NAMALWA (cell line): ENCODE measurements at places on chromosomes 4 and X.

GRCh38 chrX:138719396-138719795 is 7.9 kb upstream of the FGF13 start:
- DNase-seq = no peak

- DNase-seq = no peak
Observed at GRCh38 chrX:1416965-1417760, 25.2 kb upstream of the SLC25A6 start.

GRCh38 chr4:146072376-146072775 is 103.1 kb upstream of the LSM6 start:
- DNase-seq = no peak

DNA sequence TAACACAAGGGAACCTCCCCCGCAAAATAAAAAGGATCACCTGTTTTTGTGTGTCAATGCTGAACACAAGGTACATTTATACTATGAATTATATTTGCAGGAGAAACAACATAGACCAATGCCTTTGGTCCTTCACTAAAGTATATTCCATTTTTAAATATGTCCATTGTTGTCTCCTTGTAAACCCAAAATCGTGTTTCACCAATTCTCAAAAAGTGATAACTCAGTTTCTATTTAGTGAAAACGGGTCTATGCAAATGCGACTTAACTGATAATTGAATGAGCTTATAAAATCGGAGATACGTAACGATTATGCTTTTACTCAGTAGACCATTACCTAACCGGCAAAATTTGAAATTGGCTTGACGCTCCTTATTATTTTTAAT is 2.1 kb downstream of the BRWD3 start:
- peak; percentile 40 for DNase-seq
